ENCODE measurements at places on chromosomes 5 and 9. TPM values are rescaled to one million over a fixed set of nuclear protein-coding genes. Genes with fewer than 3 reads are reported as not detected.

- no peak for DNase-seq
Observed at GRCh38 chr5:15044521-15044920, 172.9 kb upstream of the ANKH start.

DNA sequence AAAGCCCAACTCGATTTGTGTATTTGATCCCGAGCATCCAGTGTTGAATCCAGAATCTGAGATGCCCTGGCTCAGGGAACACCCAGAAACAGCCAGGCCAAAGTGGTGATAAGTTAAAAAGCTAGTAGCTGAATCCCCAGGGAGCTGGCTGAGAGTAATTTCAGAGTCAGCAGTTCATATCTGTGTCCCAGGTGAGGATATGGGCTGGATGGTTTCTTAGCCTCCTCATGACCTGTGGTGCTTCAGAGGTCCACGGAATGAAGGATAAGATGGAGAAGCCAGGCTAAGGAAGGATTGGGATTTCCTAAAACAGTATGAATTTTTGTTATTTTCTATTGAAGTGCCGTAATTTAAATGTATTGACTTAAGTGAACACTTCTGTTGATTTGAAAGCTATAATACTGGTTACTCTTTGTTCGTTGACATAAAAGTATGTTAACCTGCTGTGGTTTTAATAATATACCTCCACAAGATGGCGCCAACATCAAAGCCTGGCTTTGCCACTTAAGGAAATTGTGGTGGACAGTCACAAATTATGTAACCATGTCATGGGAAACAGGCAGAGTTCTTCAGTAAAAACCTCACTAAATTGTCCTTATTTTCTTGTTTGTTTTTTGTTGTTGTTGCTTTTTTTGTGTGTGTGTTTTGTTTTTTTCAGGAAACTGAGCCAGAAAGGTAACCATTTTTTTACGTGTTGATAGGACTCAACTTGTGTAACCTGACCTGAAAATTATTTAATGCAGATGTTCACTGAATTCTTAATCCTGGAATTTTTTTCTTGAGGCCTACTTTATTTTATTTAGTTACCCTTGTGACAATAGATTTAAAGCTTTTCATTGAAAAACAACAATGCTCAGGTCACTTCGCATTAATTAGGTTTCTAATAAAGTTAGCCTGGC, 11.4 kb downstream of the MTAP start:
- peak; percentile 73 for DNase-seq

- DNase-seq, result no peak
Observed at GRCh38 chr5:112183103-112183711, 235.9 kb downstream of the EPB41L4A start.

- no peak for DNase-seq
Observed at GRCh38 chr9:88968799-88969198, 22.5 kb upstream of the S1PR3 start.

DNA sequence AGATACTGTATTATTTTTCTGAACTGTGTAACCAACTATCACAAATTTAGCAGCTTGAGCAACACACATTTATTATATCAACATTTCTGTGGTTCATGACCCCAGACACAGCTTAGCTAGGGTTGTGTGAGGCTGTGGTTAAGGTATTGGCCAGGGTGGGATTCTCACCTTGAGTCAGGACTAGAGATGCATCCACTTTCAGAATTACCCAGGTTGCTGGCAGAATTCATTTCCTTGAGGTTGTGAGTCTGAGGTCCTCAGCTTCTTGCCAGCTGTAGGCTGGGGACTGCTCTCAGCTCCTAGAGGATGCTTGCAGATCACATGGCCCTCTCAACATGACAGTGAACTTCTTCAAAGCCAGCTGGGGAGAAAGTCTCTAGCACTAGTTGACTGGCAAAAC, 122.5 kb upstream of the RASGRF2 start:
- no peak for DNase-seq

Gene CAMK2A
- not detected for total RNA-seq

Gene HSD17B4
- total RNA-seq, result 170 TPM
